ENCODE measurements at places on chromosomes 4 and X. TPM values are rescaled to one million over a fixed set of nuclear protein-coding genes. Genes with fewer than 3 reads are reported as not detected.

DNA sequence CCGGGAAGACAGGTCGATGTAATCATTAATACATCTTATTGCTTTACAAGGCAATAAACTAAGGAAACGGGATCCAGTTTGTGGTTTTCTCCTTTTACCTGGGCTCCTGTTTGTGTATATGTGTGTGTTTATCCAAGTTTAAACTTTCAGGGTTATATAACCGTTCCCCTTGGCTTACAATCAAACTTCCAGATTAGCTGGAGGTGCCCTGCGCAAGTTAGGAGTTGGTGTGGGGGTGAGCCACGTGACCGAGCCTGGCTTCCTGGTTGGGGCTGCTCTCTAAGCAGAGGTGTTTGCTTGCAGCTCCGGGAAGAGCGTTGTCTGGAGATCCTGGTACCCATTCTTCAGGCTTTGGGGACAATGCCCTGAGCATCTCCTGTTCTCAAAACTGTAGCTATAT is 129.2 kb downstream of the FHDC1 start:
- DNase-seq, result no peak

GRCh38 chr4:154421618-154422017 is 70.0 kb downstream of the DCHS2 start:
- DNase-seq, result no peak

- no peak for DNase-seq
These were observed 2.6 kb upstream of the SPINK2 start for GRCh38 chr4:56823933-56824600.

Gene NPNT
- total RNA-seq, result 4.5 TPM

DNA sequence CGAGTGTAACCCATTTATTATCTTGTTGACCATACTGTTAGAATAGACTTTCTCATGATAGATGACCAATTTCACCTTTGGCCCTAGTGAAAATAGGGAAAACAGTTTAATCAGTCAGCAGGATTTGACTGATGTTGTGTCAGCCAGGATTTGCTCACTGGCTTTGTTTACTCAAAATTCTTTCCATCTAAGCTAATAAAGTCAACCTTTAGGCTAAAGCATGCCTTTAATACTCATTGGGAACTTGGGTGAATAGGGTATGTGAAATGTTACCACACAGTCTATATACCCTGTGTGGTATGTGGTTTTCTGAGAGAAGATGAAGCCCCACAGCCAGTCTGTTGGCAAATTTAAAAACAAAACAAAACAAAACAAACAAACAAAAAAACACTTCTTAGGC is 18.7 kb upstream of the SPANXB1 start:
- no peak for DNase-seq

Gene EVC2
- 2.0 TPM for total RNA-seq

DNA sequence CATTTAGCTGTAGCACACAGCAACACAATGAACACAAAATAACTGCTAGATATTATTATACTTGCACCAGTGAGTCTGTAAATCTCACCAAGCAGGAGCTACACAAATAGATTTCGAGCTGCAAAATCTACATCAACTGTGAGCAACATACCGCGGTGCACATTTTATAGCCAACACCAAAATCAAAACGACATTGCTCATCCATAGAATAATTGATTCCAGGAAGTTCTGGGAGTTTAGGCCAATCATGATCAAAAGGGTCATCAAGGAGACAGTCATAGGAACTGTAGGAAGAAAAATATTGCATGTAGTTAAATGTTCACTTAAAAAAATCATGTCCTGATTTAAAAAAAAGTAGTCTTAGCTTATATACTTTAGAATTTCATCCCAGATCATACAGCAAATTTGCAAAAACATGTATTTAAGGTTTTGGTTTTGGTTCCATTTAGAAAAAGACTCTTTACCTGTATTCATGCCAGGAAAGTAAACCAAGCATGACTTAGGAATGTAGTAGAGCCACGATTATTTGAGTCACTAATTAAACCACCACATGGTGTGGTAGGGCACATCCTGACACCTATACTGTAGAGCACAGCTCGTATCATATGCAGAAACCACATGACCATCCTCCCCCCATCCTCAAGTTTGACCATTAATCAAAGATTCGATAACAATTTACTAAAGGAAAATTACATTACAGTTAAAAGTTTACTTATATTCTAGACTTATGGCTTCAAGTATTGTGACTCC is 250.4 kb downstream of the ADAMTS3 start:
- no peak for DNase-seq

Measured in adrenal gland (tissue), 19 donors.